H7 (cell line): ENCODE measurements at places on chromosomes 4 and X.

DNA sequence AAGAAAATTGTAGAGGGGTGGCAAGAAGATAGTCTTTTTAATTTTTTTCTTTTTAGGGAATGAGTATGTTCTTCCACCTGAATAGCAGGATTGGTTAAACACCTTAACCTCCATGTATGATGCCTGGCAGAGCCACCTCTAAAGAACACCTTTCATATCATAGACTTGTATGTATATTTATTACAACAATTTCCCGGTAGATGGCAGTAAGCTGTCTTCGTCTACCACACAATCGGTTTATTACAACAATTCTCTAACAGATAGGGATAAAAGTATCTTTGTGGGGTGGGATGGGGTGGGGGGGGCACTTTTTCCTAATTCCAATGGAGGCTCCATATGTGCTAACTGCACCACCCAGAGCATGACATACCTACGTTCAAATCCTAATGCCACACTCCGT, 255.5 kb downstream of the LDB2 start:
- no peak for DNase-seq

- no peak for DNase-seq
These were observed 627.8 kb upstream of the SLIT2 start for GRCh38 chr4:19623866-19624265.

DNA sequence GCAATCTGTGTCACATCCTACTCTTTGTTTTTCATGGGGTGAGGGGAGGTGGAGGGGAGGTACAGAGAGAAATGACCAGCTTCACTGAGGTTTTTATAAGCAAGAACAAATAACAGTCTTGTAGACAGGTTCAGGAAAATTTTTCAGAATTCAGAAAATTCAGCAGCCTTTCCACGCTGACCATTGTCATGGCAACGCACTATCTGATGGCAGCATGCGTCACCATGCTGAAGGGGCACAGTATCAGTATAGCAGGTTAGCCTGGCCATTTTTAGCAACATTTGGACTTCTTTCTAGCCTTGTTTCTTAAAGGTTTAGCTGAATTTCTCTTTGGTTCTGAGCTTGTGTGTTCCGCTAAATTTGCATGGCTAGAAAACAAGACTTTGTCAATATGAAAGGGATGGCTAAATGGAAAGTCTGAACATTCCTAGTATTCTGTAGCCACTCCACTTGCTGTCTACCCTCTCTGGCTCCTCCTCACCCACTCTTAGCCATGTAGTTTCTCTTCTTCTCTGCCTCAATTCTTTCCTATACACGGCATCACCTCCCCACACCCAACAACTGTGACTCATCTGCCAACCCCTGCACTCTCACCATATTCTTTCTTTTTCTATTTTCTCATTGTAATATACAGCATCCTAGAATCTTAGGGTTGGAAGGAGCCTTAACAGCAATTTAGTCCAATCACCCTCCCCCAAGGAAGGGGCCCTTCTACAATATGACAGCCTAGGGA, 42.7 kb upstream of the CITED1 start:
- no peak for DNase-seq

DNA sequence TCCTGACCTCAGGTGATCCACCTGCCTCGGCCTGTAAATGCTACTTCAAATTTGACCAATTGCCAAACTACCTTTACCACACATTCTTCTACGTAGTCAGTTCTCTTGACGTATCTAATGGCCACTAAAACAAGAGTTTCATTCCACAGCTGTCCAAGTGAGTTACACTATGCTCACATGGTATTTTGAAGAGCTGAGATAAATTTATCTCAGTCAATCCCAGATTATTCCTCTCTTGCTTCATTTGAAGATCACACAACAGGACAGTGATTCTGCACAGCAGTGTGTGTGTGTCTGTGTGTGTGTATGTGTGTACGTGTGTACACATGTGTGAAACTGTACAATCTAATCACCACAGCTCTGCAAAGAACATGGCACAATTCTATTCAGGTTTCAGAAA, 133.4 kb downstream of the APBB2 start:
- no peak for DNase-seq

DNA sequence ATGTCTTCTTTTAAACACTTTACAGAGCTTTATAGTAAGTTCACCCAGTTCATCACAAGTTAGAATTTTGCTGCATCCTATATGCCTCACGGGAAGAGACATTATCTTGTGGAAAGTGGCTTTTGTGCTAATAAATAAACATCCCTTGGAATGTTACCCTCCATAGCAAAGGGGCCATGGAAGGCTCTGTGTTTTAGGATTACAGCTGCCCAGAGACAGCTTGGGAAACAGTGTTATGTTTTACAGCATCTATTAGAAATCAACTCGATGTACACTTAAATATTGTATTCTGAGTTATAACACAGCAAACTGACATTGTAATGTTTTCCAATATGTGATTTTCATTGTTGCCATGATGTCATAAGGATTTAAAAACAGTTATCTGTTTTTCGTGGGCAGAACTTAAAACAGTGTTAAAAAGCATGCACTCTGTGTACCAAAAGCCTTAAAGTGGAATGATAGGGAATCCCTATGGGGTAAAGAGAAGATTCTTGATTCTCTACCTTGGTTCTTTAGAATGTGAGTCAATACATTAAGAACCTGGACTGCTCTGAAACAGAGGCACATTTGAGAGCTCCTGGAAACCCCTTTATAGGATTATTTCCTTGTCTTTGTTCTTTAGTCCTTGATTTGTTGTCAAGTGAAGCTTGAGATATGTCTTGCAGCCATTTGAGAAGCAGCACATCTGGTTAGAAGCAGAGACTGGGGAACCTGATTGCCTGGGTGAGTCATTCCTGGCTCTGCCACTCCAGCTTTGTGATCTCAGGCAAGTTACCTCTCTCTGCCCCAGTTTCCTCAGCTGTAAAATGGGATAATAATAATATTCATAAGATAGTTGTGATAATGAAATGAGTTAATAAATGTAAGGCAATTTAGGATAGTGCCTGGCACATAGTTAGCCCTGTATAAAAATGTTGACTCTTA, 41.6 kb downstream of the ARHGAP10 start:
- no peak for DNase-seq

DNA sequence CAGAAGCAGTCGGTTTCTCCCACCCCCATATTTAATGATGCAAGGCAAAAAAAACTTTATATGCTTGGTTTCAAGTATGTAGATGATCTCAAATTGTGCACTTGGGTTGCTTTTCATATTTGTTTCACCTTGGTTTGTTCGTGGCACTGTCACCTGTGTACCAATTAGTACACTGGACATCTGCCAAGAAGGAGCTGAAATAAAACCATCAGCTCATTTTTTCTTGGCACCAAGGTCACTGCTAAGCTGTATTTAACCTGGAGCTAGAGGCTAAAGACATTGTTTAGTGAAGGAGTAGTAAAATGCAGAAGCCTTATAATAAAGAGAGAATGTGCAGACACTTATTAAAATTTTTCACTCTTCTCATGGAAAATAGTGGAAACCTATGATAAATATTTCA, 430.8 kb downstream of the ARHGAP24 start:
- no peak for DNase-seq

DNA sequence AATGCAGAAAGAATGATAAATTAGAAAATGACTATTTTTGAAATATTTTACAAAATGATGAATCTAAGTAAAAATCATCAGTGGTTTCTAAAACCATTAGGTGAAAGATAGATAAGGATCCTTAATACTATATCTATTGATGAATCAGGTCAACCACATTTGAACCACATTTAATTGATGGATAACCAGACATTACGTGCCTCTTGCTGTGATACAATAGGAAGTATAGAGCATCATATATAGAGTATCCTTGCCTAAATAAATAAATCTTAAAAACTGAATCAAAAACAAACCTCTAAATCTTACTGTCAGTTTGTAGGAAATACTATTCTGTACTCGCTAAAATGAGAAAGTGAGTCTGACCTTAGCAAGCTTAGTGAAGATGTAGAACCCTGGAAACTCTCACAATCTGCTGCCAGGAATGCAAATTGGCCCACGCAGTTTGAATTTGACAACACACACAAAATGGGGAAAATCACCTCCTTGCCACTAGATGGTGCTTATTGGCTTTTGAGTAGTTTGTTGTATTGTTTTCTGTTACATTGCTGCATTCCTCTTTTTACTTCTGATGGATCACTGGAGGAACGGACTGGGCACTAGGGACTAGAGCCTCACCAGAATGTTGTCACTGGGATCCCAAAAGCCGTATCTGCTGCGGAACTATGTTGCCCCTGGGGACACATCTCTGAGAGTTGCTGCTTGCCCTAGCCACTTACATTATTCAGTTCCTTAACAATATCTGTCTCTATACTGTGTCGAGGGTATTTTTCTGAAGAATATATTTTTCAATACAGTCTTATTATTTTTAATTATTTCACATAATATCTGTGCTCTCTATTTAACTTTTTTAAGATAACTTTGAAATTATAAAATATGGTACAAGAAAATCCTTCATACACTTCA, 25.4 kb upstream of the SLAIN2 start:
- peak; percentile 47 for DNase-seq

DNA sequence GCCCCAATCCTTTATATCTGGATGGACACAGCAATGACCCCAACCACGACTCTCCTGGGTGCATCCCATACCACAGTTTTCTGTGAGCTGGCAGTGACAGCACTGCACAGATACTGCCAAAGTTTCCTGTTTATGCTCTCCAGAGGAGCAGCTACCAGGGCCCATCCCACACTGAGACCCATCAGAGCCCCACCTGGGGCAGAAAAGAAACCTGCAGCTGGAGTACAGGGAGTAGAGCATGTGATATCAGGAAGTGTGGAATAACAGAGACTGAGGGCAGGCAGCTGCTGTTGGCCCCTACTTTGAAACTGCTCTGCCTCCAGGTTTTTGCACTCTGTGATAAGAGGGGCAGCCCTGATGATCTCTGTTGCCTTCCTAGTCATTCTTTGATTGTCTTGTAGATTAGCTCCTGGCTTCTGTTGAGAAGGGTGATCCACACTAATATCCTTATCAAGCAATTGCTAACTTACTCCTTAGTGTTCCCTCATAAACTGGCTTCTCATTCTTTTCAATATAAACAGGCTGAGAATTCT, 526.3 kb upstream of the TECRL start:
- DNase-seq: no peak

GRCh38 chr4:147924604-147925412, 192.9 kb downstream of the ARHGAP10 start:
- DNase-seq: peak; percentile 74

- DNase-seq: no peak
These were observed 559.6 kb downstream of the ARAP2 start for GRCh38 chr4:35684755-35685154.

DNA sequence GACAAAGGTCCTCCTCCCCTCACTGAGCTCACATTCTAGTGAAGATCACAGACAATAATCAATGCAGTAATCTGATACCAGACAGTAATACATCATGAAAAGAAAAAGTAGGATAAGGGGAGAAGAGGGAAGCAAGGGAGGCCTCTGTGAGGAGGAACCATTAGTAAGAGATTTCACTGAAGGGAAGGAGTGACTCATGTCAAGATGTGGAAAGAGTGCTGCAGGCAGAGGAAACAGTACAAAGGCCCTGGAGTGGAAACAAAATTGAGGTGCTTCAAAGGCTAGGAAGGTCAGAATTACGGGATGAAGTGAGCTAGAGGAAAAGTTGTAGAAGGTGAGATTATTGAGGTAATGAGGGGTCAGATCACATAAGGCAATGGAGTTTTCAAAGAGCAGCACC, 38.1 kb downstream of the LAMTOR3 start:
- no peak for DNase-seq

DNA sequence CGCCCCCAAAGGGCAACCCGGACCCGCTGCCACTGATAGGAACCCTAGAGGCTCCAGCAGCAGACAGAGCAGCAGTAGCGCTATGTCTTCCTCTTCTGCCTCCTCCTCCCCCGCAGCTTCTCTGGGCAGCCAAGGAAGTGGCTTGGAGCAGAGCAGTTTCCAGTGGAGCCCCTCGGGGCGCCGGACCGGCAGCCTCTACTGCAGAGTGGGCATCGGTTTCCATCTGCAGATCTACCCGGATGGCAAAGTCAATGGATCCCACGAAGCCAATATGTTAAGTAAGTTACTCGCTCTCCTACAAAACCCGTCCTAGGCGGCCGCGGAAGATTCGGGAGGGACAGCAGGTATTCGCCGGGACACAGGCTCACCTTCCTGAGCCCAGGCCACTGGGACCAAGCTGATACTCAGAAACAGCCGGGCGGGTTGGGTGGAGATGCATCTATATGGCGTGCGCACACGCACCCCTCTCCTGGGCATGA, 477 bp downstream of the FGF5 start:
- peak; percentile 64 for DNase-seq

- peak; percentile 85 for DNase-seq
These were observed 3.5 kb downstream of the BCOR start for GRCh38 chrX:40094041-40094899.

DNA sequence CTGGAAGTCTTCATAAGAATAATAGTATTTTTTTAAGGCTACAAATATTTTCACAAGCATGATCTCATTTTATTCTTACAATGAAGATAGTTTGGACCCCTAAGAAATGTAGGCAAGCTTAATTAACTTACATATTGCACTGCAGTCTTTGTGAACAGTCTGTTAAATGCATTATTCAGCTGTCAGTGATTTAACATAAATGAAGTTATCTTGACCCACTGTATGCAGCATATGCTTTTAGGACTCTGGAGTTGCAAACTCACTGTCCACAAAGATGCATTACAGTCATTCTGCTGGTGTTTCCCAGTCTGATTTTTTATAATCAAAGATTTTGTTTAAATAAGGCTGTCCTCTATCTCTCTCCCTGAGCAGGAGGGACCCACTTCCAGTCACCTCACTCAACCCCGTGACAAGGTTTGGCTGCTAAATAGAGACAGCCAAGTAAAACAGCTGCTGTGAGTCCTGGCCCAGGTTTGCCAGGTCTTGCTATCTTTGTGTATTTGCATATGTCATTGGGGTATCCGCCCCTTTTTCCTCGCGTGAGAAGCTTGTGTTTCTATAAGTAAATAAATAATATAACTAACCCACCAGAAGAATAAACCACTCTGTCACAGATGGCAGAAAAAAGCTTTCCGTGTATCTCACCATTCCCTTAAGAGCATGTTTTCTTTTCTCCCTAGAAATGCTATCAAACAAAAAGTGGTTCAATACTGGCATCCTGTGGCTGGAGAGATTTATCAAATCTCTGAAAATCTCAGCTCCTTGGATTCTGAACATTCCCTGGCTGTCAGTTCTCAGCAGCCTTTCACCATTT, 67.0 kb downstream of the SLC7A11 start:
- DNase-seq: no peak
